ENCODE measurements at places on chromosomes 7 and 10. TPM values are rescaled to one million over a fixed set of nuclear protein-coding genes. Genes with fewer than 3 reads are reported as not detected.

Gene AASS
- total RNA-seq, result 32.6 TPM

GRCh38 chr7:128763541-128763940 lies 12.1 kb downstream of the OPN1SW start:
- peak overlapping the region; percentile 47 for H3K27ac ChIP-seq
- peaks cover 35% of the 10 kb centered on the region for H3K36me3 ChIP-seq

- no peaks in the 10 kb centered on the region for H3K36me3 ChIP-seq
- no peak for DNase-seq
- no peaks in the 10 kb centered on the region for H3K27me3 ChIP-seq
- H3K4me1 ChIP-seq, result no peaks in the 10 kb centered on the region
- H3K4me3 ChIP-seq, result peak overlapping the region; percentile 53
- H3K27ac ChIP-seq, result no peak overlapping the region
Observed at GRCh38 chr7:152924826-152925411, 165.4 kb downstream of the ACTR3B start.

Gene BLNK
- 36.9 TPM for total RNA-seq

DNA sequence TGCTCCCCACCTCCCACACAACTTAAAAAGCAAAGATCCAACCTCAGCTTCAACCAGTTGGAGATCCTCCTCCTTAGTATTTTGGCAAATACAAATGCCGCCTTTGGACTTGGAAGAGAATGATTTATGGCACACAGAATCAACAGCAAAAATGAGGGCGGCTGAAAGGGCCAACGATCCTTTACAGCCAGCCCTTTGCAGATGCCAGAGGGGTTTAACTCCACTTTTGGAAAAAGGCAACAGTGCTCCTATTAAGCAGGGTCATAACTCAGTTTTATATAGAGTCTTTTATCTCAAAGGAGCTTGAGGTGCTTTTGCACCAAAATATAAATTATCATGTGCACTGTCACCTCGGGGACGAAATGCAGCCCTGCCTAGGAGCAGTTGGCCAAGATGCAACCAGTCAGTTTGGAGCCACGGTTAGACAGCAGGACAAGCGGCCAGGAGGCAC lies 56.7 kb upstream of the JCAD start:
- DNase-seq, result no peak
- H3K27me3 ChIP-seq, result no peaks in the 10 kb centered on the region
- H3K27ac ChIP-seq, result no peak overlapping the region
- no peak overlapping the region for H3K4me3 ChIP-seq
- H3K4me1 ChIP-seq, result peaks cover 8% of the 10 kb centered on the region

- no peak overlapping the region for H3K4me3 ChIP-seq
- no peaks in the 10 kb centered on the region for H3K36me3 ChIP-seq
- no peak for DNase-seq
- peaks cover 3% of the 10 kb centered on the region for H3K4me1 ChIP-seq
- no peaks in the 10 kb centered on the region for H3K27me3 ChIP-seq
Observed at GRCh38 chr7:117946151-117946633, 73.0 kb upstream of the CTTNBP2 start.
